Caudate nucleus (tissue), 63 donors: ENCODE measurements at places on chromosomes 7 and 10.
A peak's percentile ranks its signal among the peaks of the same experiment; 100 is the strongest.

DNA sequence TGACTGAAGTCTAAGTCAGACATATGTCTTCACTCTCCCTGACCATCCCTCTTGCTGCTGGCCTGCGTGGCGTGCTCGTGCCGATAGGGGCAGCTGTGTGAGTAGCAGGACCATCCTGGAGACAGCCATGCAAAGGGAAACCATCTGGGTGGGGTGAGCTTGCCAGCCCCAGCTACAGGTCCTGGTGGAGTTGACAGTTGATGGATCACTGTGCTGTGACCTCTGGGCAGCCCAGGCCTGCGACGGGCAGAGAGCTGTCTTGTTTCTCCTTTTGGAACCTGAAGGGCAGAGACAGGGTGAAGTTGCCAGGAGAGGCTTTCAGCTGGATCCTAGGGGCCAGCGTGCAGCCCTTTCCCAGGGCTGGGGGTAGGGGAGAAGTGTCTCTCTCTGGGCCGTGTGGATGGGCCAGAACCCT is 44.7 kb downstream of the GRK5 start:
- no peak for DNase-seq

GRCh38 chr7:84009051-84009450 is 185.5 kb downstream of the SEMA3A start:
- no peak for DNase-seq

DNA sequence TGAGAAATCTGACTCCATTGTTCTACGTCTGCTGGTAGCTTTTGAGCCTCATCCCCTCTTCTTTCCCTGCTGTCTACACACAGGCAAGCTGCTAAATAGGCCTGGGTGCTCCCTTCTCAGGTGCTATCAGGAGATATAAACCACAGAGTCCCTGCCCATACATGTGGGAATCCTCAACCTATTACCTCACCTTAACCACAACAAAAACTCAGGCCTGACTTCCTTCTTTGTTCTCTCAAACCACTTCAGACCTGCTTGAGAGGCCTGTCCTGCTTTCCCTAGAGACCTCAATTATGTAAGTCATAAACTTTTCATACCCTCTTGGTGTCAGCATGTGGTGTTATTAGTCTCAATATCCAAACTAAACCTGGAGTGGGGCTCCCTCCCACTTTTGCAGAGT is 75.0 kb upstream of the MAGI2 start:
- DNase-seq: no peak

GRCh38 chr7:2738766-2739549 is 51.0 kb downstream of the AMZ1 start:
- DNase-seq: no peak

- peak; percentile 37 for DNase-seq
Observed at GRCh38 chr10:89224739-89225443, 17.8 kb upstream of the CH25H start.

DNA sequence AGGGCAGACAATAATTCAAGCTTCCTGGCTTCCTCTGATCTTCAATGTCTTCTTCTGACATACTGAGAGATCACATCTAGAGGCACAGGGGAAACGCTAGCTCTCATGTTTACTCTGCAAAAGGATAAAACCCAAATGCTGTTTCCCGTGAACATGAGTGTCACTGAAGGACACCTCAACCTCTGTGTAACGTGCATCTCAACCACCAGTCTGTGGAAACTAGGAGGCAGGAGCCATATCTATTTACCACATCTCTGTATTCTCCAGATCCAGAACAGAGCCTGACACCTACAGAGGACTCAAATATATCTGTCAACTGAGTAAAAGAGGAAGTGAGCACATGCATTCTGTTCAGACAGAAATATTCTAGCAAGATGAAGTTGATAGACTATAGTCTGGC is 140.3 kb upstream of the TARP start:
- DNase-seq: no peak

GRCh38 chr10:16816830-16817124 is 447 bp downstream of the RSU1 start:
- no peak for DNase-seq

GRCh38 chr10:69851306-69851705 is 49.6 kb downstream of the COL13A1 start:
- DNase-seq: no peak

GRCh38 chr7:157355784-157356511 is 19.1 kb downstream of the DNAJB6 start:
- DNase-seq: no peak

DNA sequence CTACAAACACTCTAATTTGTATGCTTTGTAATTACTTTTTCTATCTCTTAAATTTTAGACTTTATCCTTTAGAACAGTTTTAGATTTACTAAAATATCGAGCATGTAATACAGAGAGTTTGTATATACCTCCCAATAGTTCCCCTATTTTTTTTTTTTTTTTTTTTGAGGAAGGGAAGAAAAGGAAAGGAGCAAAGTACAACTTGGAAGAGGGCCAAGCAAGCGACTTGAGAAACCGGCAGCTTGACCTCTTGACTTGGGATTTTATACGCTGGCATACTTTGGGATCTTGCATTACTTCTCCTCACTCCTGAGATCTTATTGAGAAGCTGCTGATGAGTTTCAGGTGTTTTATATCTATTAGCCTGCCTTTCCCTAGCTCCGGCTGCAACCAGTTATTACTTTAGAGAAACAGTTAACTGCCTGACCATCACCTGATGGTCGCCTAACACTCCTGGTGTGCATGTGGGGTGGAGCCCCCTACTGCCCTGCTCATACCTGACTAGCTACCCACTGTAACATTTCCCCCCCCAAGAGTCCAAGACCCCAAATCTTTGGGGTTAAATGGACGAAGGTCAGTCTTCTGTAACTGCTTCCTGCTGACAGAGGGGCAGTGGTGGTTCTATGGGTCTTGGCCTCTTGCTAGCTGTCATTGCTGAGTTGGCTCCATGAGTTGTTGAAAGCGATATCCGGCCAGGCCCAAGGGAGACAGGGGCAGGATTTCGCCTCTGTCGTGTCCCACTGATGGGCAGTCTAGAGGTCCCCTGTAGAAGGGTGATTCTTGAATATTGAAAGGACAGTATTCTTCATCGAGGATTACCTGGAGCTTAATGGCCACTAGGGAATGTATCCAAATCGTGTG is 28.5 kb downstream of the MKLN1 start:
- no peak for DNase-seq

DNA sequence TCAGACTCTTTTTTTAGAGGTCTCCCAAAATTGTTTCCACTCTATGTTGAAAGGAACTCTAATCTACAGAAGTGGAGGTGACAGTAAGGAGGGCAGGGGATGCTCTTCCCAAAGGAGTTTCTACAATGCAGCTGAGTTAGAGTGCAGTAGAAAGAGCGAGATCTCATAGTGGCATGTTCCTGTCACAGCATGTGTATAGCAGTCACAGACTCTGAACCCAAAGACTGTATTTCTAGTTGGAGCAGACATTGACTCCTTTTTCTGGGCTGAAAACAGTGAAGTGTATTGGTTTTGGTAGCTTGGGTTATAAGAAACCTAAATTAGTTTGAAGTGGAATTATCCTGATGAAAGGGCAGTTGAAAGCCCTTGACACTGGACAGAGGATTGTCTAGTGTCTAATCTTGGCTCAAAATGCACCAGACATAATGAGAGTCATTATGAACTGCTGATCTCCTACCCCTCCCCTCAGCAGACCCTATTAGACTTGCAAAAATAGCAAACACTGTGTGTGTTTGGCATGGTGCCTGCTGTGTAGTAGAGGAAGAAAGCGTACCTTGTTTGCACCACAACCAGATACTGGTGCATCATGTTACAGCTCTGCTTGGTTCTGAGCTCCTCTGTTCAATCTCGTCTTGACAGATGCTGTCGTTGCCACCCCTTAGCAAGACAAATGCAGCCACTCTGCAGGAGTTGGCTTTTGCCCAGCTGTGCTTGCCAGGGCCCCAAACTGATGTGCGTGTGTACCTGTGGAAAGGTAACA is 336.0 kb downstream of the AUTS2 start:
- no peak for DNase-seq

DNA sequence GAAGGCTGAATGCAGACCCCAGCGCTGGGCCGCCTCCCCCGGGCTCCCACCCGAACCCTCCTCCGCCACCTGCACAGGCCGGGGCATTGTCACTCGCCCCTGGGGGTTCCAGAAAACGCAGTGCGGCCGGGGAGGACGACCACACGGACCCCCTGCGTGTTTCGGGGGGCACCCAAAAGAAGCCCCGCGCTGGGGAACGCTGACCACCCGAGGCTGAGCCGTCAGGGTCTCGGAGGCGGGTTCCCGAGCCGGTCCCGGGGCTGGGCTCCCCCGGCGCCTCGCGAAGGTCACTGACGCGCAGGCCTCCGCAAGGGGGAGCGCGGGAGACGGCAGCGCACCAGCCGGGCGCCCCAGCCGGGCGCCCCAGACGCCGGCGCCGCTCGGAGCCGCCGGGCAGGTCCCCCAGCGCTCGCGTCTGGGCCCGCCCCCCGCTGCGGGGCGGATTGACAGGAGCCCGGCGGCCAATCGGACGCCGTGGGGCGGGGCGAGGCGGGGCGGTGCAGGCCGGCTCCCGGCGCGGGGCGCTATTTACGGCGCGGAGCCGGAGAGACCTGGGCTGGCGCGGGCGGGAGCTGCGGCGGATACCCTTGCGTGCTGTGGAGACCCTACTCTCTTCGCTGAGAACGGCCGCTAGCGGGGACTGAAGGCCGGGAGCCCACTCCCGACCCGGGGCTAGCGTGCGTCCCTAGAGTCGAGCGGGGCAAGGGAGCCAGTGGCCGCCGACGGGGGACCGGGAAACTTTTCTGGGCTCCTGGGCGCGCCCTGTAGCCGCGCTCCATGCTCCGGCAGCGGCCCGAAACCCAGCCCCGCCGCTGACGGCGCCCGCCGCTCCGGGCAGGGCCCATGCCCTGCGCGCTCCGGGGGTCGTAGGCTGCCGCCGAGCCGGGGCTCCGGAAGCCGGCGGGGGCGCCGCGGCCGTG is at the start of gene BAMBI:
Gene BAMBI, plus strand, starts transcription at position 554 of the 920 bp plus-strand sequence. CDS start 377 bp downstream, outside the sequence.
- peak; percentile 80 for DNase-seq

GRCh38 chr7:124856299-124856888 is 73.2 kb downstream of the POT1 start:
- no peak for DNase-seq

DNA sequence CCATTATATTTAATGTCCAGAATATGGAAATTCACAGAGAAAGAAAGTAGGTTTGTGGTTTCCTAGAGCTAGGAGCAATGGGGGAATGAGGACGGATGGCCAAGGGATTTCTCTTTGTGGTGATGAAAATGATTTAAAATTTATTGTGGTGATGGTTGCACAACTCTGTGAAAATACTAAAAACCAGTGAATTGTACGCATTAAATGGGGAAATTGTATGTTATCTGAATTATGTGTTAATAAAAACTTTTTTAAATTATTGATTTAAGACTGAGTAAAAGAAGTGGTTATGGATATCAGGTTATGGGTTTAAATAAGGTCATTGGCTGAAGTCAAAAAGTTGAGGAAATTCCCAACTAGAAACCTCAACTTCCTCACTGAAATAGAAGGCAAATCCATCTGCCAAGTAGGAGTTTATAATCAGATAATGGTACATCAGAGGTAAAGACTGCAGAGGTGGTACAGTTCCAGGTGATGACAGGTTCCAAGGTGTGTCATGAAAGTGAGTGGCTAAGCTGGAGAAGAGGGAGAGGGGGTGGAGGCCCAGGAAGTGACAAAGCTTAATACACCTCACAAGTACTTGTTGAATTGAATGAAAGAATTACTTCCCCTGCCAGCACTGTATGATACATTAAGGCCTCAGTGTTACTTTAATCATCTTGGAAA is 68.9 kb upstream of the CCDC71L start:
- DNase-seq: no peak

DNA sequence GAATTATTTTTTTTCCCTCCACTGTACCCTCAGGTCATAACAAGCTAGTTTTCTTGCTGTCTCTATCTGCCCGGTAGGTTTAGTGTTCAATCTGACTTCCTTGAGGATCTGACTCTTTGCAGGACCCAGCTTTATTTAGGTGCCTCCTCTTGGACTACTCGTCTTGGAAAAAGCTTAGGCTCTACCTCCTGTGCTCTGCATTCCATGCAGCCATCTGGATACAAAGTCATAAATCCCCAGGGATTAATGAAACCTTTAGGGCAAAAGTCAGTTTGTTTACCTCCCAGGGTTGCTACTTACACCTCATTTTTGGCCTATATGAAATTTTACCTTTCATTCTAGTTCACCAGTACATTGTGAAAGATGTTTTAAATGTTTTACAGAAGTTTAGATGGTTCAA is 8.0 kb downstream of the STAG3 start:
- no peak for DNase-seq

GRCh38 chr10:6136215-6137201 is 47.7 kb downstream of the RBM17 start:
- DNase-seq: no peak

DNA sequence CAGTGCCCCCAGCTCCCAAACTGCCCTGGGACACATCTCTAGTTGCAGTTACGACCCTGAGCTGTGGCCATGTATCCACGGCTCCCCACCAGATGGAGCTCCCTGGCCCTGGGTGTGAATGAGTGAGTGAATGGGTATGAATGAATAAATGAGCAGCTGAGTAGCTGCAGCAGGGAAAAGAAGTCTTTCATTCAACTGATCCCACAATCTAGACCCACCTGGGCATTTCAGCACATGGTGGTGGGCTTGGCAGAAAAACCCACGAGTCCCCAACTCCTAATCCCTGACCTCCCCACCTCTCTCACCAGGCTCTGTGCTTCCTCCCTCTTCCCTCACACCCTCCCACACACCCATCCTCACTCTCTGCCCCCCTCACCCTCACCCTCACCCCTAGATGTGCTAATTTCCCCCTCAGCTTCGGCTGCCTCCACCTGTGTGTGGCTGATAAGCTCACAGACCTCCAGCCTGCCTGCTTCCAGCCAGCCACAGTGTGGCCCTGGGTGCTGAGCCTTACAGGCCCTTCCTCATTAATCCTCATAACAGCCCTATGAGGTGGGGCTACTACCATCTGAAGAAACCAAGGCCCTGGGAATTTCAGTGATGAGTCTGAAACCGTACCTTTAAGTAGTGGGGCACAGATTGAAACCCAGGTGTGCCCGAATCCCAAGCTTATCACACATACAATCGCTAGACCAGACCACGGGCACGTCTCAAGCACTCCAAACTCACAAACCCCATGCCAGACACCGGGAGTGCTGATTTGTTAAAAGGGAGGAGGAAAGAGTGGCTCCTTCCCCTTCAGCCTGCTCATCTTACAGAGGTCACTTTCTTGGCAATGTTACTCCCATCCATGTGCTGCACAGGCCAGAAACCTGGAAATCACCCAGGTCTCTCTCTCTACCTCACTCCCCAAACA is 2.2 kb upstream of the ATP6V1F start:
- no peak for DNase-seq

- no peak for DNase-seq
Observed at GRCh38 chr10:117186832-117187615, 10.3 kb upstream of the KCNK18 start.

GRCh38 chr7:142806022-142806356 is 35.2 kb downstream of the PRSS2 start:
- DNase-seq: no peak
